NCI-H226 (cell line): ENCODE measurements at places on chromosomes 12 and 14.
A peak's percentile ranks its signal among the peaks of the same experiment; 100 is the strongest.

DNA sequence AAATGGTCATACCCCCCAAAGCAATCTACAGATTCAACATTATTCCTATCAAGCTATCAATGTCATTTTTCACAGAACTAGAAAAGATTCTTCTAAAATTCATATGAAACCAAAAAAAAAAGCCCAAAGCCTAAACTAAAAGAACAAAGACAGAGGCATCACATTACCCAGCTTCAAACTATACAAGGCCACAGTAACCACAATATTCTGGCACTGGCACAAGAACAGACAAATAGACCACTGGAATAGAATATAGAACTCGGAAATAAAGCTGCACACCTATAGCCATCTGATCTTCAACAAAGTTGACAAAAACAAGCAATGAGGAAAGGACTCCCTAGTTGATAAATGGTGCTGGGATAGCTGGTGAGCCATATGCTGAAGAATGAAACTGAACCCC is 89.2 kb upstream of the PCED1B start:
- no peak for DNase-seq

- peak; percentile 50 for DNase-seq
Observed at GRCh38 chr12:120534703-120535655, 823 bp downstream of the RNF10 start.

GRCh38 chr12:92400006-92400405 is 254.4 kb upstream of the BTG1 start:
- DNase-seq: no peak

DNA sequence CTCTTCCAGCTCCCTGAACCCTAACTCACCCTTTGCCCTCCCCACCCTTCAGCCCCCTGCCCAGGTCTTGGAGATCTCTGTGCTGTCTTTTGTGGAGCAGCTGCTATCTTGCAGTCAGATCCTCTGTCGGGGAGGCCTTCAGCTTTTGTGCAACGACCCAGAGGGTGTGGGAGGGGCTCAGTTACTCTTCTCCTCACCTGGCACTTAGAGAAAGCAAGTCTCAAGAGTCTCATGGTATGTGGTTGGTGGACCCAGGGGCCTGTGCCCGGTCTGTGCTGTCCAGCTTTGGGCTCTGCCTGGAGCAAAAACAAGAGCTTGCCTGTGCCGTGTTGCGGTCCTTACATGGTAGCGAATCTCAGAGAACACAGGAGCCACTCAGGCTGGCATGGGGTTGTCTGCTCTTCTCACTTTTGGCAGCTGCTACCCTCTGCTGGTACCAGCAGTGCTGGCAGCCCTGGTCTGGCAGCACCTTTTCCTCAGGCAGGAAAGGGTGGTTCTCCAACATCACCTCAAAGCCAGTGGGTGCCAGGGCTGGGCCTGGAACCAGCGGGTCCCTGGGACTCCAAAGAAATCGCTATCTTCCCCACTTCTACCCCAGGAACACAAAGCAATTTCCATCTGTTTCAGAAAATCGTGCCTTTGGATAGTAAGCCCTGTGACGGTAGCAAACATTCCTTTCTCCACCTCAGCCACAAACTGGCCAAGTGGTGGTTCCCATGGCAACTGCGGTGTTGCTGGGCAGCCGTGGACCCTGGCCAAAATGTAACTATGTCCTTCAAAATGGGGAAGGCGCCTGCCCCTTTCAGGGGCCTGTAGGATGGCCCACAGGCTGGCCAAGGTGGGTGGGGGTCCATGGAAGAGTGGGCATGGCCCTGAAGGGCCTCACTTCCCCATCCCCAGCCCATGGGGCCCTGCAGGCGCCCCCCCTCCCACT is 90.0 kb downstream of the RIN3 start:
- peak; percentile 33 for DNase-seq

DNA sequence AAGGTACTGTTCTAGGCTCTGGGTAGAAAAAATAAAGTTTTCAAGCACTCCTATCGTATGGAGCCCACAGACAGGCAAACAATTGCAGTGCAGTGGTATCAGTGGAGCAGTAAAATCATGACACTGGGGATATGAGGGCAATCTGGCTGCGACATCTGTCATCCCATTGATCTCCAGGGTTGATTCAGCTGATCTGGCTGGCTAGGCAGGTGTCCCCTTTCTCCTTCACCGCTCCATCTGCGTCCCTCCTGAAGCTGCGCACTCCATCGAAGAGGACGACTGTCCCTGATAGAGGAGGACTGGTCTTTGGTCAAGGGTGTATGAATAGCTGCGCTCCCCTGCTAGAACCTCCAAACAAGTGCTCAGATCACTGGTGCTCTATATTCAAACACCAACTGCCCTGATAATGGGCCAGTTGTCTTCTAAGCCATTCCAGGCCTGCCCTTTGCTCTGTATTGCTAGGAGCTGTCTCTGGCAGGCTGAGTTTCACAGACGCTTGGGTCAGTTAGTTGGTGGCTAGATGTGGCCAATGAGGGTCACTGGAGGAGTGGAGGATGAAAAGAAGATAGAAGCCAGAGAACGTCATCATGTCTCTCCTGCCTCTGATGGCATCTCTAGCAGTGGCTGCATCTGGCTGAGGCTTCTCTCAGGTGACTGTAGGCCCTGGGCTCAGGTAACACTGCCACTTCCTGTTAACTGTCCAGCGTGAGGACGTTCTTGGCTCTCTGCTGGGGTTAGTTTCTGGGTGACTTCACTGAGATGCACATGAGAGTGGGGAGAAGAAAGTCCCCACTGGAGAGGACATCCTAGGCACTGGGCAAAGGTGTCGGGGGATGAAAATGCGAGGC is 205.0 kb upstream of the FOXN3 start:
- no peak for DNase-seq

DNA sequence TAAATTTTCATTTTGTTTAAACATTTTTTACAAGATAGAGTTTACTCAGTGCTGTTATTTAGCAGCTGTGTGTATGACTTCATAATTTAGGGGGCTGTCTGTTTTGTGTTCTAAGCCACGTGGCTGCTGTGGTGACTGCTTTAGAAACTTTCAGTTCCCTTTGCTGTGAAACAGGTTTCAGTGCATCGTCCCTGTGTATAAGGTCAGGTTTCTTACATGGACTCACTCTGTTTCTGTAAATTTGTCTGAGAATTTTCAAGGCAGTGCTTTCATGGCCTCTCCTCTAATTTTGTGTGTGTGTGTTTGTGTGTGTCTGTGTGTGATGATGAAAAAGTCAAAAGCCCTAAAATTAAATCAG is 32.4 kb downstream of the BICD1 start:
- no peak for DNase-seq

DNA sequence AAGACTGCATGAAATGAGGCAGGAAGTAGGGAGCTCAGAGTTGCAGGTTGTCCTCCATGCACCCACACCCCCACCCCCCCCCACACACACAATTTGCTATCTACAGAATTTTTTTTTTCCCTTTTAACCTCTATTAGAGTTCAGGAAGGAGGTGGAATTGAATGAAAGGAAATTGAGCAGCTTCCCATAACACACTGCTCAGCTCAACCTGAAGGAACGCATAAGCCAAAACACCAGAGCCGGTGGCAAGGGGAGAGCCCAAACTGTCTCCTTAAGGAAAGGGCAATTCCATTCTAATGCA is 74.1 kb downstream of the NUAK1 start:
- no peak for DNase-seq

DNA sequence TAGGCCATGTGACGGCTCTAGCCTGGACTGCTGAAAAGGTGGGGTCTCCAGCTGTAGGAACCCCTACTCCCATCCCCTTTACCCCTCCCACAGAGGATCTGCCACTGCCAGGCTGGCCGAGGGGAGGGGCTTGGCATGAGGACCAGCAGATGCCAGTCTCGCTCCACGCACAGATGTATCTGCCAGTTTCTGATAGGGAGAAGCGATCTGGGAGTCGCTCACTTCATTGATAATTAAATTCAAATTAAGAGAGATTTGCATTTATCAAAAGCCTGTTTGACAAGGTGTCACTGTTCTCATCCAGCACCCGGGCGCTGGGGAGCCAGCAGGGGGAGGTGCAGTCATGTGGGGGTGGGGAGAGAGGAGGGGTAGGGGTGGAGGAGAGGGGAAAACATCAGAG is 217.6 kb upstream of the MYL2 start:
- no peak for DNase-seq

- DNase-seq: no peak
Observed at GRCh38 chr14:50932592-50933495, 11.4 kb downstream of the PYGL start.

DNA sequence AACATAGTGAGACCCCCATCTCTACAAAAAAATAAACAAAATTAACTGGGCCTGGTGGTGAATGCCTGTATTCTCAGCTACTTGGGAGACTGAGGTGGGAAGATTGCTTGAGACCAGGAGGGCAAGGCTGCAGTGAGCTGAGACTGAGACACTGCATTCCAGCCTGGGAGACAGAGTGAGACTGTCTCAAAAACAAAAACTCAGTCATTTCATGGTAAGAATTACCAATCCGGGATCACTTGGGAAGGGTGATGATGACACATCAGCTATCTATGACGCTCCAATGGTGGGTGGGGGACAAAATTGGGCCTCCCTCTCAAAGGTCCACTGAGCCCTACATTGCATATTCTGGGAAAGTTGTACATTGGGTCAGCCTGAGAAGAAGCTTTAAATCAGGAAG is 47.7 kb downstream of the SERPINA3 start:
- no peak for DNase-seq

GRCh38 chr12:27431185-27431584 is 15.4 kb upstream of the SMCO2 start:
- DNase-seq: no peak

DNA sequence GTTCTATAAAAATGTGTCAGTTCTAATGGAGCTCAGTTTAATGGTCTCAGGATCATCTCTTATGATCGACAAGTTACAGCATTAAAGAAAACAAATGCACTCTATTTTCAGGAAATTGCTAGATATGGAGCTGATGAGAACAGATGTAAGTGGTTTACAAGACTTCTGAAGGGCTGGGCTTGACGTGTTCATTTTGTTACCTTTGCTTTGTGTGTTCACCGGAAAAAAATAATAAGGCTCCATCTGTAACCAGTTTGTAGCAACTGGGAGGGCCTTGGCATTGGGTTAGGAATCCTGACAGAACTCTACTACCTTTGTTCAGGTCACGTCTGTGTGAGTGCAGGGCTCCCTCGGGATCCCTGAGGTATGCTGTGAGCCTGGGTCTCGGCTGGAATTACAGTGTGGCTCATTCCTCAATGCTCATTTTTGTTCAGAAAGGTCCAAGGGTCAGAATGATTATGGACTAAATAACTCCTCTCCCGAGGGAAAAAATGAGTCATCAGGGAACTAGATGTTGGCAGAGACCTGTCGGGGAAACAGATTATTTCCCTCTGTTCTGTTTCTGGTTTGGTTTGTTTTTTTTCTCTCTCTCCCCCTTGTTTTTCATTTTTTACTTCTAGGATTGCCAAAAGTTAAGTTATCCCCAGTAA is 158.0 kb downstream of the SLC5A8 start:
- peak; percentile 84 for DNase-seq

DNA sequence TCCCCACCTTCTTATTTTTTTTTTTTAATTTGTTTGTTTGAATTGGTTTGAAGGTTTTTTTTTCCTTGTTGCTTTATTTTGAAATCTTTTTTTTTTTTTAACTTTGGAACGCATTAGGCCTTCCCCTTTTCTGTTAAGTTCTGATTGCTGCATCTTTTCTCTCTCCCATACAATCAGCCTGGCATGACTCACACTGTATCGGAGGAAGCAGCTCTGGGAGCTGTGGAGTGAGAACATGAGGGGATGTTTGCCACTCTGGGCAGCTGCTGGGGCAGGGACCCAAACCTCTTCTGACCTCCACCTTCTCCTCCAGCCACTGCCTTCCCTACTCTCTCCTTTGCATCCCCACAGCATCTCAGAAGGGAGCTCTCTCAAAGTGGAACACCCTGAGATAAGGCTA is 160.3 kb upstream of the FKBP4 start:
- no peak for DNase-seq

- DNase-seq: no peak
Observed at GRCh38 chr12:50746431-50746830, 17.5 kb upstream of the ATF1 start.

DNA sequence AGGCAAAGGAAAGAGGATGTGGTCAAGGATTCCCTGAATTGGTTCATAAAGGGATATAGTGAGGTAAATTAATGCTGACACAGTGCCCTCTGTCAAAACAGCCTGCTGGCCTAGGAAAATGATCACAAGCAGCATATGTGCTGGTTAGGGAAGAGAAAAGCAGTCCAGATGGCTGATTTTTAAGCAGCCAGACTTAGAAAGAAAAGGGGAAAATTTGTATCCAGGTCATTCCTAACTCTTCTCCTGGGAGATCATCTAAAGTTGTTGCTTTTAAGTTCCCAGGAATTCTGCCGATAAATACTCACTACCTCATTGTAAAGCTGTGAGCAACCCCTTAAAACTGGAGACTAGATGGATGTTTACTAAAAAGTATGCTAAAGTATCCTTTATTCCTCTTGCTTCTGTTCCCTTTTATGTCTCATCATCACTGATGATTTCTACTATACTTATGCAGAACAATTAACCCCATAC is 46.4 kb upstream of the CNOT2 start:
- DNase-seq: no peak

DNA sequence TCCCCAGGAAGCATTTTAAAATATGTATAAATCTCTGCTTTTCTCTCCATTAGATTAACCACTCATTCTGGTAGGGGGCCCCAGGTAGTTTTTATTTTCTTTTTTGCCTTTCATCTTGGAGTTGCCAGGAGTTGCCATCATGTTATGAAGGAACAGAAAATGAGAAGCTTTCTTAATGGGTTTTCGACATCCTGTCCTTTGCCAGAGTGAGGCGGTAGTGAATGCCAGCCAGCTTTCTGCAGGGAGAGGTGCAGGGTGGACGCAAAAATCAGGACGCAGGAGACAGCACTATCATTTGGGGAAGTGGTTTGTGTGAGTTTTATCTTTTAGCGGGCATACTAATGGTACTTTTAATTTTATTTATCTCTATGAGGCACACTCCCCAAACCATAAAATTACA is 1.7 kb downstream of the RASSF8 start:
- peak; percentile 52 for DNase-seq

DNA sequence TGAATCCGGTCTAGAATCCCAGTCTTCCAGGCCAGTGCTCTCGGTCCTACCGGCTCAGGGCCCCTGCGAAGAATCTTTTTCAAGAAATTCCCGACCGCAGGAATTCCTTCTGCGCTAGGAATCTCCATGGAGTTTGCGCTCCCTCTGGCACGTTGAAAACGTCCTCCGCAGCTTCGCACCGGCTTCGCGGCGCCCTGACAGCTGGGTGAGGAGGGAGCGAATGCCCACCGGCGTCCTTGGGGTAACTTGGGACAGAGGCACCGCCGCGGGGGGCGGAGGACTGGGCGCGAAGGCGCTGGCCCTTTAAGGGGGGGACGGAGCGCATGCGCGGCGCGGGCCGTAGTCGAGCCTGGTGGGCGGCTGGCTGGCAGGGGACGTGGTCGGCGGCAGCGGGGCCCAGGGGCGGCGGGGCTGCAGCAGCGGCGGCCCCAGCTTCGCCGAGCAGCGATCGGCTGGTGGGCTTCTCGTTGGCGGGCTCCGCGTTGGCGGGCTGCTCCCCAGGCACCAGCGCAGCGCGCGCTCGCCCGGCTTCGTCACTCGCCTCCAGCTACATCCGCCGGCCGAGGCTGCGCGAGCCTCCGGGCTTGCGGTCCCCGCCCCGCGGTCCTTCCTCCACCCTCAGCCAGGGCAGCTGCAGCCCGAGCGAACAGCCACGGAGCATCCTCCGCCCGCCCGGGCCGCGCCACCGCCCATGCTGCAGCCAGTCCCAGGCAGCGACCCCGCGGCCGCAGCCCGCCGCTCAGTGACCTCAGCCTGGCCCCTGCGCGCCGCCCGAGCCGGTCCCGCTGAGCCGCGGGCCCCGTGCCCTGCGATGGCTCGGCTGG is at the start of gene VASH1:
TSS of gene VASH1 (plus strand) at position 333 of the 824 bp plus-strand sequence. CDS start 1,354 bp downstream, outside the sequence.
- peak; percentile 72 for DNase-seq
